ENCODE measurements at places on chromosomes 16 and 17. TPM values are rescaled to one million over a fixed set of nuclear protein-coding genes. Genes with fewer than 3 reads are reported as not detected.

ABCC11 gene
- 0.18 TPM for polyA plus RNA-seq

DNA sequence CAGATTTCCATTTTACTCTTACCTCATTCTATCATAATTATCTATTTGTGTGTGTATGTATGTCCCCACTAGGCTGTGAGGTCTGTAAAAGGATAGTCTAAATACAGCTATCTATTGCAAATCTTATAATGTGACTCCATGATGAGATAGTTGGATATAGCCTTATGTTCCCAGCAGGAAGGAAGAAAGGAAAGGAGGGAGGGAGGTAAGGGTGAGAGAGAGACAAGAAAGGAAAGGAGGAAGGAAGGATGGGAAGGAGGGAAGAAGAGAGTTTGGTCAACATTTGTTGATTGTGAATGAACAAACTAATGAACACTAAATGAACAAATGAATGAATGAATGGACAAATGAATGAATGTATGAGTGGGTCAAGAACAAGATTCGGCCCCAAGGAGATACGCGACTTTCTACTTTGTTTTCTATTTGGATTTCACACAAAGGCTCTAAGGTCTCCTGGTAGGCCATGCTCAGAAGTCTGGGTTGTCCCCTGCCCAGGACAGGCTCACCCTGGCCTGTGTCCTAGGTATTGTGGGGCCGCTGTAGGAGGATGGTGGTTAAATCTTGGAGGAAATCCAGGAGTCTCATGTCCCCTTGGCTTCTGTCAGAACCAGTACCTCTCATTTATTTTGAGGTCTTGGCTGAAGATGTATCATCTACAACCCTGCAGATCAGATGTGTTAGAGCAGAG, 195.2 kb downstream of the WWOX start:
- no peak for DNase-seq

DNA sequence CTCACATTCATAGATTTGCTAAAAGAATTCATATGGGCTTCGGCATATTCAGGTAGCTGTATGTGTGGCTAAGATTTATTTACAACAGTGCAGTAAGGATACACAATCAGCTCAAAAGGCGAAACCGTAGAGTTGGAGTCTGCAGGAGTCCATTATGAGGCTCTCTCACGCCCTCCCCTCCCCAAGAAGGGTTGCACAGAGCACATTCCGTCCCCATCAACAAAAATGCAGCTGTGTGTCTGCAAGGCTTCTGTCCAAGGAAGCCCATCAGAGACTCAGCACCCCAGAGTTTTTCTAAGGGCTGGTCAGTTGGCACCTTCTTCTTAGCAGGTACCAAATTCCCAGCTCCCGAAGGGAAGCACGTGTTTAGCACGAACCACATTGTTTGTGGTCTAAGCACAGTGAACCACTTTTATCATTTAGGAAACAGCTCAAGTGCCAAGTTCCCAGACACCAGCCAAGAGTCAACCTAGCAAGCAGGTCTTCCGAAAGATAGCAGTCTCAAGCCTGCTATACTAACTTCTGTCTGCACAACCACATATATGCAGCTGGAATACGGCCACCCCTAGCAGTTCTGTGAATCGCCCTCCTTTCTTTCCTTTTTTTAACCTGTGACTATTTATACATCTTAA, 28.5 kb upstream of the MEAK7 start:
- no peak for DNase-seq

DNA sequence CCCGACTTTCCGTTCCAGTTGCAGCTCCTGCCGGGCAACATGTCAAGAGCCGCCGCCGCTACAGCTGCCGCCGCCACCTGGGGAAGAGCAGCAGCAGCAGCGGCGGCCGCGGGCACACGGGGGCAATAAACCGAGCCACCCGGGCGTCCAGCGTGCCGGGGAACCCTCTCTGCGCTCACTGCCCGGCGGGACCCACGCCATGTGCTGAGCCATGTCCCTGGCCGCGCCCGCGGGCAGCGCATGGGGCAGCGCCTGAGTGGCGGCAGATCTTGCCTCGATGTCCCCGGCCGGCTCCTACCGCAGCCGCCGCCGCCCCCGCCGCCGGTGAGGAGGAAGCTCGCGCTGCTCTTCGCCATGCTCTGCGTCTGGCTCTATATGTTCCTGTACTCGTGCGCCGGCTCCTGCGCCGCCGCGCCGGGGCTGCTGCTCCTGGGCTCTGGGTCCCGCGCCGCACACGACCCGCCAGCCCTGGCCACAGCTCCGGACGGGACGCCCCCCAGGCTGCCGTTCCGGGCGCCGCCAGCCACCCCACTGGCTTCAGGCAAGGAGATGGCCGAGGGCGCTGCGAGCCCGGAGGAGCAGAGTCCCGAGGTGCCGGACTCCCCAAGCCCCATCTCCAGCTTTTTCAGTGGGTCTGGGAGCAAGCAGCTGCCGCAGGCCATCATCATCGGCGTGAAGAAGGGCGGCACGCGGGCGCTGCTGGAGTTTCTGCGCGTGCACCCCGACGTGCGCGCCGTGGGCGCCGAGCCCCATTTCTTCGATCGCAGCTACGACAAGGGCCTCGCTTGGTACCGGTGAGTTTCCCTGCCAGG, 604 bp downstream of the HS3ST3B1 start:
- DNase-seq: no peak

GRCh38 chr17:34374457-34374856, 11.4 kb upstream of the CCL1 start:
- no peak for DNase-seq

DNA sequence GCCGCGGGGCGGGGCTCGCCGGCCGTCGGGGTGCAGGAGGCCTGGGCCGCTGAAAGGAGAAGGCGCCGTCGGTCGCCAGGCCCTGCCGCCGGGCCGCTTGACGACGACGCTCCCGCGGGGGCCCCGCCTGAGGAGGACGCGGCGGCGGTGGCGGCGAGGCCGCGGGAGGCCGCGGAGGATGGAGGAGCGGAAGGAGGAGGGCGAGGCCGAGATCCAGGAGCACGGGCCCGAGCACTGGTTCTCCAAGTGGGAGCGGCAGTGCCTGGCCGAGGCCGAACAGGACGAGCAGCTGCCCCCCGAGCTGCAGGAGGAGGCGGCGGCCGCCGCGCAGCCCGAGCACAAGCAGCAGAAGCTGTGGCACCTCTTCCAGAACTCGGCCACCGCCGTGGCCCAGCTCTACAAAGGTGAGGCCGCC, 430 bp downstream of the HAPSTR1 start:
- no peak for DNase-seq

Measured in urinary bladder (tissue), 4 donors.